DMS153 (cell line): ENCODE measurements at places on chromosomes 12 and 14.

DNA sequence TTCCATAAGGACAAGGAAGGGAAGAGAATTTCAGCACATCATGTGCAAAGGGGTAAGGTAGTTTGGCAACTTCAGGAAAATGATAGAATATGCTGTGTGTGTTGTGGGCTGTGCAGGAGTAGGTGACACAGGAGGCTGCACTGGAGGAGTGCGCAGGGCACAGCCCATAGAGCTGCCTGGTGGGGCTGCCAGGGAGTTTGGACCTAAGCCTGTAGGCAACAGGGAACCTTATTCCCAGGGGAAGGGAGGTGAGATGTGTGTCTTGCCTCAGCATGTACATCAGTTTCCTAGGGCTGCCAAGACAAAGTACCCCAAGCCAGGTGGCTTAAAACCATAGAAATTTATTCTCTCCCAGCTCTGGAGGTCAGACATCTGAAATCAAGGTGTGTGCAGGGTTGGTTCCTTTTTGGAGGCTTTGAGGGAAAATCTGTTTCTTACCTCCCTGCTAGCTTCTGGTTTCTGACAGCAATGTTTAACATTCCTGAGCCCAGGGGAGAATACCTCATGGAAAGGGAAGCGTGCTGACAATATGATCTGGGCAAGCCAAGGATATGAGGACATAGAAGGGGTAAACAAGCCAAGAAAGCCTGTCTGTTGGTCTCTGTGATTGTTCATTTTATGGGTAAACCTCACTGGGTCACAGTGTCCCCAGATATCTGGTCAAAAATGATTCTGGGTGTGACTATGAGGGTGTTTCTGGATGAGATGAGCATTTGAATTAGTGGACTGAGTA is 174.0 kb upstream of the NTF3 start:
- DNase-seq, result no peak

GRCh38 chr12:11896417-11896929 is 174.3 kb upstream of the BCL2L14 start:
- DNase-seq, result no peak

DNA sequence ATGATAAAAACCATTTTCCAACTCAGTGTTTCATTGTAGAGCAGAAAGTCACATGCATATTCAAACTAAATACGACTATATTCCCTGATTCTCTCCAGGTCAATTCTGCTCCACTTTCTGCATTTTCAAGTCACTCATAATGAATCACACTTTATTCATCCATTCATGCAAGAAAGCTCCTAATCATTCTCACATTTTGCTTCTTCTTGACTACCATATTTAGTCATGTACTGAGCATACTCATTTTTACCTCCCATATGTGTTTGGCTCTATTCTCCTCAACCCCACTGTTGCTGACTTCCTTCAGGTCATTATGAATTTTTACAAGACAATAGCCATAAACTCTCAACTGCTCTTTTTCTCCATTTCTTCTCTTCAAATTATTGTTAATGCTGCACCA is 43.4 kb upstream of the PIK3C2G start:
- DNase-seq, result no peak

GRCh38 chr14:96585672-96586013 is 83.5 kb downstream of the PAPOLA start:
- DNase-seq, result no peak

DNA sequence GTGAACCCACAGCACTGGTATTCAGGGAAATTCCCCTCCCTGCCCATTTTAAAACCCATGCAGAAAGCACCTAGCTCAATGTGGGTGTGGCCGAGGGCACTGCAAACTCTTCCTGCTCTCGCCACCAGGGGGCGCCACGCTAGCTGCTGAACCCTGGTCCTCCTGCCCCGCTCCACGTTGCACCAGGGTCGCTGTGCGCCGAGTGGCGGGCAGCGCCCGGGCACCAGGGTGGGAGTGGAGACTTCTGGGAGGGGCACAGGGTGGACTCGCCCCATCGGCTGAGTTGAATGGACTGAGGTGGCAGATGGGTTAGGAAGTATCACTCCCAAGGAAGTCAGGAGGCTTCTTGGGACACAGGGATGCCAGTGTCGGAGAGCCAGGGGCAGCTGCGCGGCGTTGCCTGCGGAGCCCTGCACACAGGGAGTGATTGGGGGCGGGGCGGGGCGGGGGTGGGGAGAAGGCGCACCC is 48.1 kb upstream of the BCL11B start:
- no peak for DNase-seq

- DNase-seq, result peak; percentile 16
Measured at GRCh38 chr12:49279706-49280159, 14.9 kb downstream of the TUBA1C start.
